ENCODE measurements at places on chromosomes 7 and 10.

GRCh38 chr10:49841615-49842332, 79.7 kb upstream of the OGDHL start:
- no peak for DNase-seq

DNA sequence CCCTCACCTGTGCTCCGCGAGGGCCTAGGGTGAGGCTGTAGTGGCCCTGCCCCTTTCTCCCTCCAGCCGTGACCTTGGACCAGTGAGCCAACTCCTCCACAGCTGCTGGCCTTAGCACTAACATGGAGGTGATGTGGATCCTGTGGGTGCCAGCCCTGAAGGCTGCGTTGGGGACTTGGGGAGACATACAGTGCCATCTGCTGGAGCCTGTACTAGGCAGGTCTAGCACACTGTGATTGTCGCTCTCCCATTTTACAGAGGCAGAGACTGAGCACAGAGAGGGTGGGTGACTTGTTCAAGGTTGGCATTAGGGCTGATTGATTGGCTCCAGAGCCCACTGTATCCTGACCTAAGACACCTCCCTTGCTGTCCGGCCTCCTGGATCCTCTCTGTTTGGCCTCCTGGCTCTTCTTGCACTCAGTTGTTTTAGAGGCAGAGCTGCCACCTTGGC, 37.6 kb downstream of the PRF1 start:
- no peak for DNase-seq

DNA sequence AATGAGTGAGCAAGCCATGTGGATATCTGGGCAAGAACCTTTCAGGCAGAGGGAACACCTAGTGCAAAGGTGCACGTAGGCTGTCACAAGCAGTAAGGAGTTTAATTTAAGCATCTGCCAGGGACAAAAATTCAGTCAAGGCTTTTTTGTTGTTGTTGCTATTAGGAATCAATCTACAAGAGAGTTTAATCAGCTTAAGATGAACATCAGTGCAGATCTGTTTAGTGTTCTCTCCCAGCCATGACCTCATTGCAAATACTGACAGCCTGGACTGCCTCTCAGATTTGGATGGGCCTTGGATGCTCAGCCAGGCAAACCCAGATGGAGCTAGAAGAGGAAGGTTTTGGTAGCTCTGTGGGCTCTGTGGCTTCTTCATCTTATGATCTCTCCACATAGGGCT, 3.3 kb upstream of the GLCCI1 start:
- DNase-seq = no peak

DNA sequence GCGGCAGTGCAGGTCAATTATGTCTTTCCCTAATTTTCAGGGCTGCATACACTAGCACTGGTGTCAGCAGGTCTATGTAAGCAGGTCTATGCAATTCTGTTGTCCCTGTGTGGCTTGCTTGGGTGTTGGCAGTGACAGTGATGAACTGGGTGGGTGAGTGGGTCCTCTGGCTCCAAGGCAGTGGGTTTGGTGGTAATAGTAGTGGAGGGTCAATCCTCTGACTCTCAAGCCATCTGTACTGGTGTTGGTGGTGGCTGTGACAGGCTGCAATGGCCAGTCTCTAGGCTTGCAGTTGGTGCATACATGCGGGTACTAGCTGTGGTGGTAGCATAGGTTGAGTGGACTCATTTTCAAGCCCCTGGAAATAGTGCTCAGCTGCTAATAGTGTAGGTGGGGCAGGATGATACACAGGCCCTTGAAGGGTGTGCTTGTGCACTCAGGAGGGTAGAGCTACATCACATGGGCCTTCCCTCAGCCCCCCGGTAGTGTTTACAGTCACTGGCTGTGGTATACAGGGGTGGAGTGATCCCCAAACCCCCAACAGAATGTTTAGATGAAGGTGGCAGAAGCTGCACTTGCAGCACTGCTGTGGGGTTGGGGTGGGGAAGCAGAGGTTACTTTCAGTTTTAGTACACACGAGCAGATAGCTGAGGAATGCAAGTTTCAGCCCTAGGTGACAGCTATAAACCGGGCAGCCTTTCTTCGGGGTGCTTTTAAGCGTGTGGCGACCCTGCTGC, 331.3 kb downstream of the PCDH15 start:
- DNase-seq = no peak
